Activated CD4-positive, alpha-beta T cell treated with anti-CD3 and anti-CD28 coated beads, Interleukin-2, amount 50 U/mL, for 16 hours (primary cell): ENCODE measurements at places on chromosomes 1 and 21.

GRCh38 chr1:244054247-244054923, 3.3 kb downstream of the ZBTB18 start:
- DNase-seq = no peak

DNA sequence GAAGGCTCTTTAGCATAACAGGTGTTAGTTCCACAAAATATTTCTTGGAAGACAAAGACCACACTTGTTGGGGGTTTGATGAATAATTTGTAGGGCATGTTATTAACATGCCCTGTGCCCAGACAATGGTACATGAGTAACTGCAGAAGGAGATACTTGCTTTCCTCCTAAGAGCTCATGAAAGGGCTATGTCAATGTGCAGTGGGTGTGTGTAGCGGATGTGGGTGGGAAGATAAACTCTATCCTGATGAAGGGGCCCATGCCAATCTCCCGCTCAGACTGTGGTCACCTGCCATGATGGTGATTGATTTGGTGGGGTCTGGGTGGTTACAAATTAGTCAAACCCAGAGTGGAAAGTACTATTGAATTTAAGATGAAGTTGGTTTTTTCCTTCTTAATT, 69.8 kb upstream of the DNAH14 start:
- peak; percentile 10 for DNase-seq

DNA sequence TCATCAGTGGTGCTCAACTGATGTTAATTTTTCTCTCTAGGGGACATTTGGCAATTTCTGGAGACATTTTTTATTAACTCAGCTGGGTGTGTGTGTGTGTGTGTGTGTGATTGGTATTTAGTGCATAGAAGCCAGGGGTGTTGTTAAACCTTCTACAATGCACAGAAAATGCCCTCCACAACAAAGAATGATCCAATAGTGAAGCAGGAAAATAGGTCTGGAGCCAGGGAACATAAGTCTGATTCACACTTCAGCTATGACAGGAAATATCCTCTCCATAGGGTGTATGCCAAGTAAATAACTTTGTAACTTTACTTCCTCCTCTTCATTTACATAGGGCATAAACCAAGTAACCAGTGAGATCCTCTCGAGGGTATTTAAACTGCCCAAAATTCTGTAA, 25.1 kb upstream of the TMEM61 start:
- no peak for DNase-seq

DNA sequence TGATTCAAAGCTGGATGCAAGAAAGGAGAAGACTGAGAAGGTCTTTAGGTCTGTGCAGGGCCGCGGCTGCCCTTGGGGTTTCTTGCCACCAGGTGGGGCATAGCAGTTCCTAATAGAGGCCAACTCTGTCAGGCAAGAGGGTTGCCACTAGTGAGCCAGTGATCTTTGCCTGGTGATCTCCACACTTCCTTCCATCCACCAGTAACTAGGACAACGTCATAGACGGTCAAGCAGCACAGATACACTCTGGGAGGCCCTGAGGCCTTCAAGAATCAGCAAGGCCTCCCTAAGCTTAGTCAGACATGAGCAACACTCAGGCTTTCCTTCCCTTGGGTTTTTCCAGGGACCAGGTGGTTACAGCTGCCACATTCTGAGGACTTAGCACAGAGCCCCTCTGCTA, 32.9 kb upstream of the ATP2B4 start:
- peak; percentile 58 for DNase-seq
